ENCODE measurements at places on chromosomes 13 and 19.
A peak's percentile ranks its signal among the peaks of the same experiment; 100 is the strongest.

GRCh38 chr19:47022140-47022536, 2.5 kb downstream of the NPAS1 start:
- DNase-seq, result no peak

GRCh38 chr13:70183041-70183440, 74.8 kb upstream of the KLHL1 start:
- no peak for DNase-seq

- DNase-seq, result no peak
These were observed 4.2 kb downstream of the CHAF1A start for GRCh38 chr19:4406626-4407025.

- no peak for DNase-seq
These were observed 4.0 kb downstream of the MRPL54 start for GRCh38 chr19:3766520-3766919.

DNA sequence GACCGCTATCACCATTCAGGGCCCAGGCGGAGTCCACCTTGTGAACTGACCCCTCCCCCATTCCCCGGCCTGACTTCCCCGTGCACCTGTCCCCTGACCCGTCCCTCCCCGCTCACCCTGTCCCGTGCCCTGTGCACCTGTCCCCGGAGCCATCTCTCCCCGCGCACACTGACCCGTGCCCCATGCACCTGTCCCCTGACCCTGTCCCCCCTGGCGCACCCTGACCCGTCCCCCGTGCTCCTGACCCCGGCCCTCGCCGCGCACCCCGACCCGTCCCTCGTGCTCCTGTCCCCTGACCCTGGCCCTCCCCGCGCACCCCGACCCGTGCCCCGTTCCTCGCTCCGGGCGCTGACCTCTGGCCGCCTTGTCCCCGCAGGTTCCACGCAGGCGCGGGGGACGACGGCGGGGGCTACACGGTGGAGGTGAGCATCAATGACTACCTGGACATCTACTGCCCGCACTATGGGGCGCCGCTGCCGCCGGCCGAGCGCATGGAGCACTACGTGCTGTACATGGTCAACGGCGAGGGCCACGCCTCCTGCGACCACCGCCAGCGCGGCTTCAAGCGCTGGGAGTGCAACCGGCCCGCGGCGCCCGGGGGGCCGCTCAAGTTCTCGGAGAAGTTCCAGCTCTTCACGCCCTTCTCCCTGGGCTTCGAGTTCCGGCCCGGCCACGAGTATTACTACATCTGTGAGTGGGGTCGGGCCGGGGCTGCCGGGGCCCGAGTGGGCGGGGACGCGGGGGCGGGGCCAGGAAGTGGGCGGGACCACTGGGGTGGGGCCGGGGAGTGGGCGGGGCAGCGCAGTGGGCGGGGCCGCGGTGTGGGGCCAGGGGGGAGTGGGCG, 9.7 kb downstream of the EFNA2 start:
- peak; percentile 18 for DNase-seq

- no peak for DNase-seq
These were observed 573.8 kb upstream of the ARGLU1 start for GRCh38 chr13:107141767-107142166.

GRCh38 chr19:15576526-15577156, 38.4 kb upstream of the CYP4F8 start:
- no peak for DNase-seq

DNA sequence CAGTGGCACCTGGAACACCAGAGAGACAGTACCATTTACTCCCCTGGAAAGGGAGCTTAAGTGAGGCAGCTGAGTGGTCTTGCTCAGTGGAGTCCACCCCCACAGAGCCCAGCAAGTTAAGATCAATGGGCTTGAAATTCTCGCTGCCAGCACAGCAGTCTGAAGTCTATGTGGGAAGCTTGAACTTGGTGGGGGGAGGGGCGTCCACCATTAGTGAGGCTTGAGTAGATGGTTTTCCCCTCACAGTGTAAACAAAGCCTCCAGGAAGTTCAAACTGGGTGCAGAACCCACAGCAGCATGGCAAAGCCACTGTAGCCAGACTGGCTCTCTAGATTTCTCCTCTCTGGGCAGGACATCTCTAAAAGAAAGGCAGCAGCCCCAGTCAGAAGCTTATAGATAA, 30.3 kb upstream of the CEACAM4 start:
- no peak for DNase-seq

DNA sequence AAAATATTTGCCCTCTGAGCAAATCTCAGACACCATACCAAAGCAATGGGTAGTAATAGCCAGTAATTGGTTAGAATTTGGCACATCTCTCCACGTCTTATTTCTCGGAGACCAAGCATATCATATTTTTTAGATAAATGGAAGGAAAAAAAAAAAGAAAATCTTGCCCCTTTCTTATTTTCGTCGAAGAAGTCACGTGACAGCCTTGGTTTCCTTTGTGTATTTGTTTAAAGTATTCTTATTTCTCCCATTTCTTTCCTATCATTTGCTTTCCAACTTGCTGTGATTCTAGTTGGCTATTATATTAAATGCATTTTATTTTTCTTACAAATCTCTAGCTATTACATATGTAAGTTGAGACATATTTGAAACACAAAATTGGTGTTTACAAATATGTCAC, 2155.9 kb downstream of the PCDH9 start:
- no peak for DNase-seq

DNA sequence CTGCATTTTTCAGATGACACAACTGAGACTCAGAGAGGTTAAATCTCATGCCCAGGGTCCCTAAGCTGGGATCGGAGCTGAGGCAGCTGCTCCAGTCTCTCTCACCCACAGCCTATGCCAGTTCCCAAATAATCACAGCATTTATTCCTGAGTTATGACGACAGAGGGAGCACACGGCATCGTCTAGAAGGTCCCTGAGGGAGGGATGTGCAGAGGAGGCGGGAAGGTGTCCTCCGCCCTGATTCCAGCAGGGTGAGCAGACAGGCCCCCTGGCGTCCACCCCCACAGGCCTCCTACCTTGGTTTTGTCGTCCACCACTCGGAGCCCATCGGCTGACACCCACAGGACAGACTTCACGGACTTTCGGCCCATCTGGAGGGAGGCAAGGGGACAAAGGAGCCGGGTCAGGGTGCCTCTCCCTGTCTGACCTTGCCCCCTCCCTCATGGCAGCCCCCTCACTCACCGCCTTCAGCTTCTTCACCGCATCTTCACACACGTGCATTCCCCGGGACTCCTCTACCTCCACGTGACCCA, 8.0 kb downstream of the NUMBL start:
- no peak for DNase-seq

DNA sequence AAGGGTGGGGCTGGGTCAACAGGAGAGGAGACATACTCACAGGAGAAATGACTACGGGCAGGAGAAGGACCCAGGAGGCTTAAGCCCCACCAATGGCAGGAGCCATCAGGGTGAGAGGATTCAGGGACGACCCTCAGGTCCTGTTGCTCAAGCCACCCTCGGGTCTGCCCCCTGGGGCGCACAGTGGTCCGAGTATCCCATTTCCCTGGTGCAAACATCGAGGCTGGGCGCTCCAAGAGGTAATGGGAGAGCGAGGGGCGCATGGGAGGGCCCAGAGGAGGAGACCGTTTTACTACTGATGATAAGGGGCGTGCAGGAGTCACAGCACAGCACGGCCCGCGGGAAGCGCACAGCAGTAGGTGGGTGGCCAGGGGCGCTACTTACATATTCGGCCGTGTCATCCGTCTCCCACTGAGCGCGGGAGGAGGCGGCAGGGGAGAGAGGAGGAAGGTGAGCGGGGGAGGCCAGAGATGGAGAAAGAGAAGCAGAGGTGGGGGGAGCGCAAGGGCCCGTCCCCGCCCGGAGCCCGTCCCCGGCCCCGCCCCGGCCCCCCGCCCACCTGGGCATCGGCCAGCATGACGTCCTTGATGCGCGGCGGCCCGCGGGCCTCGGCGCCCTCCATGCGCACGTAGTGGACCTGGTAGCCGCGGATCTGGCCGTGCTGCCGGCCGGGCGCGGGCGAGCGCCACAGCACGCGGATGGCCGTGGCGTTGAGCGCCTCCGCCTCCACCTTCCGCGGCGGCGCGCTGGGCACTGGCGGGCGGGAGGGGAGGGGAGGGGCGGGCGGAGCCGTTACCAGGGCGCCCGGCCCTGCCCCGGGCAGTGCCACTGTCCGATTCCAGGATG, 111.5 kb downstream of the PTPRS start:
- no peak for DNase-seq

DNA sequence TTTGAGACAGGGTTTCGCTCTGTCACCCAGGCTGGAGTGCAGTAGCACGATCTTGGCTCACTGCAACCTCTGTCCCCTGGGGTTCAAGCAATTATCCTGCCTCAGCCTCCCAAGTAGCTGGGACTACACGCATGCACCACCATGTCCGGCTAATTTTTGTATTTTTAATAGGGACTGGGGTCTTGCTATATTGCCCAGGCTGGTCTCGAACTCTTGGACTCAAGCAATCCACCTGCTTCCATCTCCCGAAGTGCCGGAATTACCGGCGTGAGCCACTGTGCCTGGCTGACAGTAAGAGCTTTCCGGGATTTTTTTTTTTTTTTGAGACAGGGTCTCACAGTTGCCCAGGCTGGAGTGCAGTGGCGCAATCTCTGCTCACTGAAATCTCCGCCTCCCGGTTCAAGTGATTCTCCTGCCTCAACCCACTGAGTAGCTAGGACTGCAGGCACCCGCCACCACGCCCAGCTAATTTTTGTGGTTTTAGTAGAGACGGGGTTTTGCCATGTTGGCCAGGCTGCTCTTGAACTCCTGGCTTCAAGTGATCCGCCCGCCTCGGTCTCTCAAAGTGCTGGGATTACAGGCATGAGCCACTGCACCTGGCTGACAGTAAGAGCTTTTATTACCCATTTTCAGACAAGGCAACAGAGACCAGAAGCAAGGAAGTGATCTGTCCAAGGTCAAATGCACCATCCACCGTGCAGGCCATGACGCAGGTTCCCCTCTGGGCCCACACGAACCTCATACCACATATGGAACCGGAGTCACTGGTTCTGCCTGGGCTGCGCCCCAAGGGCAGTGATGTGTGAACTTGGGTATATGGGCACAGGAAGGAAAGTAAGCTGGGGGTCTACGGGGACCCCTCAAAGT, 21.0 kb downstream of the RFX1 start:
- DNase-seq, result no peak

- DNase-seq, result no peak
These were observed 405.8 kb downstream of the SPRY2 start for GRCh38 chr13:79935121-79935520.

DNA sequence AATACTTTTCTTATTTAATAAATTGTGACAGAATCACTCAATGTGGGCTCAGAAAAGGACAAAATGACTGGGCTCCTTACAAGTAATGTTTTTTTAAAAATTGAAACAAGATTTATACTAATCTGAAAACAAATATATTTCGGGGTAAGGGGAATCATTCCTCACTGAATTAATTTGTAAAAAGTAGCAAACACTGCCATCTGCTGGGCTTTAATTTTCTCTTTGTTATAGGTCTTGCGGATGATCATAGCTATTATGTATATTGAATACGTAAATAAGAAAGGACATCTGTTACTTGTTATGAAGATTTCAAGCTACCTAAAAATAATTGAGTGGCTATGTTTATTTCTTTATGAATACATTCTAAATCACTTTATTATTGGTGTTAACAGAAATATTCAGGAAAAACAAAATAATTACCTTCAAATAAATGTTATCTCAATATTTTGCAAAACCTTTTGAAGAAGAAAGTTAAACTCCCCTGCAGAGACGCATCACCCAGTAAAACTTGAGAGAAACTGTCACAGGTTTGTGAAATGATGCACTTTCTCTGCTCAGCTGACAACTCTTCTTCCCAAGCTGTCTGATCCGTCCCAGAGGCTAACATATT, 17.8 kb upstream of the ENOX1 start:
- DNase-seq, result no peak

GRCh38 chr13:44272692-44273091, 100.9 kb upstream of the SERP2 start:
- no peak for DNase-seq

DNA sequence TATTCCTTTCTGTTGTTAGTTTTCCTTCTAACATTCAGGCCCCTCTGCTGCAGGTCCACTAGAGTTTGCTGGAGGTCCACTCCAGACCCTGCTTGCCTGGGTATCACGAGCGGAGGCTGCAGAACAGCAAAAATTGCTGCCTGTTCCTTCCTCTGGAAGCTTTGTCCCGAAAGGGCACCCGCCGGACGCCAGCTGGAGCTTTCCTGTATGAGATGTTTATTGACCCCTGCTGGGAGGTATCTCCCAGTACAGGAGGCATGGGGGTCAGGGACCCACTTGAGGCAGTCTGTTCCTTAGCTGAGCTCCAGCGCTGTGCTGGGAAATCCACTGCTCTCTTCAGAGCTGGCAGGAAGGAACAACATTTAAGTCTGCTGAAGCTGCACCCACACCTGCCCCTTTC, 259.1 kb downstream of the SLC7A1 start:
- DNase-seq, result no peak

- no peak for DNase-seq
These were observed 47.1 kb upstream of the TNFSF11 start for GRCh38 chr13:42526804-42527203.

Data from stimulated activated naive CD4-positive, alpha-beta T cell treated with Interleukin-2 at 50 U/mL for 16 hours (primary cell).